Amygdala (tissue), 56 donors: ENCODE measurements at places on chromosomes 12 and 14.

DNA sequence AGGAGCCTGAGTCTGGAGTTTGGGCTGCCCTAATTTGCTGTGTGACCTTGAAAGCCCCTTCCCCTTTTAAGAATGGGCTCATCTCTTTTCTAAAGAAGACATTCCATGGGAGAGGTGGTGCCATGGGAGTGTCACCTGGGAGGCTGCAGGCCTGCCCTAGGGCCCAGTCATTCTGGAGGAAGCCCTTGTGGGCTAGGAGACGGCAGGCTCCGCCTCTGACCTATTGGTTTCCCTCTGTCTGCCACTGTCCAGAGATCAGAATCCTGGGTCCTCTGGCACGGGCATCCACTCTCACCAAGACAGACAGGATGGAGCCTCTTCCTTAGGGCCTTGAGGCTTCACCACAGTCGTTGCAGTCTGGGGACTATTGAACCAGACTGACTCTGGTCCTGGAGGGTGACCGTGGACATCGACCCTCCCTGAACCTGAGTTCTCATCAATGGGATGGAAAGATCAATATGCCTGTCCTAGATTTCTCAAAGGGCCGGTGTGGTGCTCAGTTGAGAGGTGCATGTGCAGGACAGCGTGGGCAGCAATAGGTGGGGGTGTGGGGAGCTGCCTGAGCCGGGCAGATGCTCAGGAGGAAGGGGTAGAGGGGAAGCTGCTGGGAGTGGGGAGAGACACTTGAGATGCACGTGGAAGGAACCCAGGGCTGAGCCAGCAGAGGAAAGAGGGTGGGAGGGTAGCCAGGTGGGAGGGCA is 12.2 kb upstream of the CLMN start:
- no peak for DNase-seq

DNA sequence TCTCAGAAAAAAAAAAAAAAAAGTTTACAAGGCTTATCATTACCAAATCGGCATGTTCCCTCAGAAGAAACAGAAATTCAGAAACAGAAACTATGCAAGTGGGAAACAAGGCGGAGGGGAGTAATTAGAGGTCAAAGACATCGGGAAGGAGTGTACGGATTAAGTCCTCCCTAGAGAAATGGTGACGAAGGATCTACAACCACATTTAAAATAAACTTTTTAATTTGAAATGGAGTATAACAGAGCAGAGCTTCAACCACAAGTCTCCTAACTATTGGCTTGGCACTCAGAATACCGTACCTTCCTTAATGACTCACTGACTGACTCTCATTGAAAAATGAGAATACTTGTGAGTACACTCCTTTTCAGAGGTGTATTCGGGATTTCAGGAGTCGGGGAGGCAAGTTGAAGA is 908 bp downstream of the ENTPD5 start:
- DNase-seq: no peak

- no peak for DNase-seq
Measured at GRCh38 chr14:22691171-22691570, 47.0 kb upstream of the OR6J1 start.

- DNase-seq: no peak
Measured at GRCh38 chr14:90781876-90782275, 34.4 kb downstream of the TTC7B start.

DNA sequence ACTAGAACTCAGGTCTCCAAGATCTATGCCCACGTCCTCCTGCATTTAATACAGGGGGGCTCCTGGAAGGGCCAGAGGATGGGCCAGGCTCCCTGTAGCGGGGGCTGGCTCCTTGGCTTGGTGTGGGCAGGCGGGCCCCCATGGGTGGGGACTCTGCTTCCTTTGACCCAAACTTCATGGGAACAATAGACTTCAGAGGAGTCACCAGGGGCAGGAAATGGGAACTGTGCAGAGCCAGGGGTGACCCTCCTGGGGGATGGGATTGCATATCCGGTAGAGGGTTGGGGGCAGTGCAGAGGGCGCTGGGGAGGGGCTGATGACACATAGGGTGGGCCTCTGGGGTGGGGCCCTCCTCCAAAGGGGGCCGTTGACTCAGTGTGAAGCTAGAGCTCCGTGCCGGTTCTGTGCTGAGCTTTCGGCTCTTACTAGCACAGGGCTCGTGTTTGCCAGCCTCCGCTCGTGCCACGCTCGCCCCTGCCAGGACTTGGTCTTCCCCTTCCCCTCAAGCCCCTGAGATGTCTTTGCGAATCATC is 4.6 kb downstream of the TEAD4 start:
- DNase-seq: no peak

DNA sequence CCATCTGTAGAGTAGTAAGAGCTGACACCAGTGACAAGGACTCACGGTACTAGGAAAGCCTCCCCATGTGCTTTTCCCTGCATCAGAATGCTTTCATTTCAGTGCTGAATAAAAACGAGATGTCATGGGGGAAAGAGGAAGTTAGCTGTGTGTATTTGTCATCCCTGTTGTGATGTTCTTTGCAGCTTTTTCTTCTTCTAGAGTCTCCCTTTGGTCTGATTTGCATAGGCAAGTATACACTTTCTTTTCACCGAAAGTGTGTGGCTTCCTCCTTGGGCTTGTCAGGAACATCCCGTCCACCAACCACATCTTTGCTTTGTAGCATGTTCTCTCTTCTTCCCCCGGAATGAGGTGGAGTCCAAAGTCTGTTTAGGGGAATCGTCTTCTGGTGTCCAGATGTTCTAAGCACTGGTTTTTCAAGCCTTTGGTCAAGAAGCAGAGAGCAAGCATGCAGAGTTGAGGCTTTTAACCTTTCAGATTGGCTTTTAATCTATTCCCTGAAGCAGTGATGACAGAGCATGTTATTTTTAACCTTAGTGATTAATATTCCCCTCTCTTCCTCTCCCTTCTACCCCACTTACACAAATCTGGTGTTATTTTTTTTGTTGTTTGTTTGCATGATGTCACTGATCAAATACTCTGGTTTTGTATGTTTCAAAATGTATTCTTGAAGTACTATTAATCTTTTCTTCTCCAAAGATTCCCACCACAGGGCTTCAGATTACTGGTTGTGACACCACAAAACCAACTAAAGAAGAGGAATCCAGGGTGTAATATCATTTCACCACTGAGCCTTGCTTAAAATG is 163.4 kb downstream of the SAMD4A start:
- no peak for DNase-seq

DNA sequence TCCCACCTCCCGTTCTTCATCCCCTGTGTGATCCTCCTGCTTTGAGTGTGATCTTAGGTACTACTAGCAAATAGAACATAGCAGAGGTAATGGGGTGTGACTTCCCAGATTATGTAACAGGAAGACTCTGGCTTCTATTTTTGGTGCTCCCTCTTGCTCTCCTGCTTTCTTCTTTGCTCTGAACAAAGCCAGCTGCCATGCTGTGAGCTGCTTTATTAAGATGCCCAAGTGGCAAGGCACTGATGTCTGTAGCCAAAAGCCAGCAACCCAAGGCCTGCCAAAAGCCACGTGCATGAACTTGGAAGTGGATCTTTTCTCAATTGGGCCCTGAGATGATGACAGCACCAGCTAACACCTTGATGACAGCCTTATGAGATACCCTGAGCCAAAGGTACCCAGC is 5.8 kb upstream of the MFAP5 start:
- DNase-seq: no peak

DNA sequence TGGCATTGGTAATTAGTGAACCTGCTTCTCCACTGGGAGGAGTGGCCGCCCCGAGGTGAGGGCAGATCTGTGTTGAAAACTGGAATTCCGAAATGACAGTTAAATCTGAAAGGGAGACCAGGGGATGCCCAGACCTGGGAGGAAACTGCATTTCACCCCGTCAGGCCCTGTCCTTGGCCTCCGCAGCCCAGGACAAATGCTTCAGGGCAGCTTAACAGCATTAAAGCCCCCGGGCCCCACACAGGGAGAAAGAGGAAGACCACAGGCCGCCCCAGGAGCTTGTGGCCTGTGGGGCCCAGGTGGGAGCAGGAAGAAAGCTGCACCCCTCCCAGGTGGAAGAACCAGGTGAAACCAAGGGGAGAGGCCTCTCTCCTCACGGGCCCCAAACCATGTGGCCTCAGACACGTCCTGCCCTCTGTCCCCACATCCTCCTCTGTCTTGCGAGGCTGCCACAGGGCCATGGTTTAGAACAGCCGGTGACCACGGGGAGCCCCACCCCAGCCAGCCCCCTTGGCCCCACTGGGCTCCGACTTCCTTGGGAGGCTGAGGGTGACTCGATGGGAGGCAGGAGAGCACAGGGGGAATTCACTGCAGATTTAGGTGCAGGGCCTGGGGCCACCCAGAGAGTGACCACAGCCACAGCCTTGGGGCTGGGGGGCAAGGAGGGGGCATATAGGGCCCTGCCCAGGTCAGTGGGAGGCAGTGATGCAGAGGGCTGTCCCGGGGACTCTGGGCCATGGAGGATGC is 265.4 kb downstream of the ADGRD1 start:
- DNase-seq: no peak

- DNase-seq: no peak
Measured at GRCh38 chr12:7934889-7935492, 996 bp downstream of the SLC2A3 start.

- DNase-seq: no peak
Measured at GRCh38 chr14:106691601-106692291, 1165.4 kb downstream of the TMEM121 start.

DNA sequence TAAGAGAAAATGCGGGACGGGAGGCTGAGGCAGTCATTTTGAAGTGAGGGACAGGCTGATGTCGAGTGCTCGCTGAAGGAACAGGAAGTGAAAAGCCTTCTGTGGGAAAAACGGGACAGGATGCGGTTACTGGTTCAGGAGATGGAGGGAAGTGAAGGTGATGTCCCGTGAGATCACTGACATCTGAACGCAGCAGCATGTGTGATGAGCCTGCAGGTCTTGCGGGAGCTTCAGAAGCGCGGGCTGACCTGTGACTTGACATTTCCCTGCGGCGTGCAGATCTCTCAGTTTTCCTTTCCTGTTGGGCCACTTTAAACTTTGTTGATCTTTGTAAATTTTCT is 77.8 kb downstream of the DDX51 start:
- DNase-seq: no peak

- no peak for DNase-seq
Measured at GRCh38 chr12:7047306-7047705, 13.2 kb upstream of the C1S start.

GRCh38 chr12:9143137-9143536 is 27.4 kb upstream of the A2M start:
- DNase-seq: no peak

- DNase-seq: no peak
Measured at GRCh38 chr12:69658203-69658602, 40.9 kb downstream of the BEST3 start.

GRCh38 chr12:19165451-19165850 is 35.9 kb downstream of the PLEKHA5 start:
- no peak for DNase-seq

DNA sequence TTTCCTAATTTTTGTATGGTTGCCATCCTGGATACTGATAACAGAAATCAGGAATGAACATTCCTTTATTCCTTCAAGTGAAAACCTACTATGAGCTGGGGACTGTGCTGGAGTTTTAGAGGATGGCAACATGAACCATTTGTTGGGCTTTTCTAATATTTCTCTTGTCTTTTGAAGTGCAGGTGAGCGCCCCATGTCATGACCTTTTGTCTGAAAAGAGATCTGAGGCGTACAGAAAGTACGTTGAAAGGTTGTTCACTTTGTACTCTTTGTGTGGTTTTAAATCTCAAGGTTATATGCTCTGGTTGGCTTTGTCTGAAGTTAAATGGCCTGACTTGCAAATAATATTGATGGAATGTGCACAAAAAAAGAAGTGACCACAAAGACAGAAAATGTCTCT is 79.0 kb downstream of the GAS2L3 start:
- no peak for DNase-seq

DNA sequence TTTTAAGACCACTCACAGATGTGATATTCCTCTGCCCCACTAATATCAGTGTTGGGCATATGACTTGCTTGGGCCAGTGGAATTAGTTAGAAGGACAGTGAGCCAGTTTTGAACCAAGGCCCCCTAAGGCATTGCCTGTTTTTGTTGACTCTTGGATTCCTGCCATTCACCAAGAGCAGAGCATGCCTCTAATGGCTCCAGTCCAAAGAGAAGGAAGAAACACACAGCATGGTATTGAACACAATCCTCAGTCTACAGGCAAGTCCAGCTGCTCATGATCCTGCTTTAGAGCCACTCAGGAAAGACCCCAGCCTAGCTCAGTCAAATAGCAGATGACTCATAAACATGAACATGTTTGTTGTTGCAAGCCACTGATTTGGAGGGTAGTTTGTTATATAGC is 1201.5 kb downstream of the BCL11B start:
- no peak for DNase-seq

GRCh38 chr14:98175436-98175835 is 1096.6 kb downstream of the BCL11B start:
- no peak for DNase-seq

GRCh38 chr12:20985399-20985798 is 145.6 kb upstream of the SLCO1B1 start:
- DNase-seq: no peak

DNA sequence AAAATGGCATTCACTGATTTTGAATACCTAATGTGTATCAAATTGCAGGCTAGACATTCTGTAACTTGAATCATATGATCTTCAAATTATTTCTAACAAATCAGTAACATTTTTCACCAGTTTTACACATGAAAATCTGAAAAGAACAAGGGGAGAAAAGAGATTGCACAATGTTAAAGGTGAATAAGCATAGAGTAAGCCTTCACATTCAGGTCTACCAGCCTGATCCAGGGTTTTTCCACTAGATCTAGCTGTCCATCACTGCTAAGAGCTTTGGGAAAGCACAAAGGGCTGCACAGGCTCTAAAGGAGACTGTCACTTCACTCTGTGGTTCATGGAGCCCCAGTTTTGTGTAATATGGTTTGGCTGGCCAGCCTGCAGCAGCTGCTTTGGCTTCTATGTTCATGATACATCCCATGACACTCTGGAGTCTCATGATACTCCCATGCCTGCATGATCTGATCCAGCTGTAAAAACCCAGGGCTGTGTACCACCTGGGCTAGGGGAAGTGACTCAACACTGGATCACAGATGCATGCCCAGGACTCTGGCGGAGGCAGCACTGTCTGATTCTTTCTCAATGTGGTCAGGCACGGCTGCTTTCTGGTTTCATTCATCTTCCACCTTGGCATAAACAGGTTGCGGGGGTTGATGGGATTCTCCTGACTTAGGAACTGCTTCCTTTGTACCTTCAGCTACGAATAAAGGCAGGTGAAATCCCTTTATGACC is 859.7 kb downstream of the GALC start:
- no peak for DNase-seq
